Globus pallidus (tissue), 1 donor: ENCODE measurements at places on chromosomes 4 and X.

- no peak for DNase-seq
These were observed 28.8 kb upstream of the SETD7 start for GRCh38 chr4:139584784-139585183.

DNA sequence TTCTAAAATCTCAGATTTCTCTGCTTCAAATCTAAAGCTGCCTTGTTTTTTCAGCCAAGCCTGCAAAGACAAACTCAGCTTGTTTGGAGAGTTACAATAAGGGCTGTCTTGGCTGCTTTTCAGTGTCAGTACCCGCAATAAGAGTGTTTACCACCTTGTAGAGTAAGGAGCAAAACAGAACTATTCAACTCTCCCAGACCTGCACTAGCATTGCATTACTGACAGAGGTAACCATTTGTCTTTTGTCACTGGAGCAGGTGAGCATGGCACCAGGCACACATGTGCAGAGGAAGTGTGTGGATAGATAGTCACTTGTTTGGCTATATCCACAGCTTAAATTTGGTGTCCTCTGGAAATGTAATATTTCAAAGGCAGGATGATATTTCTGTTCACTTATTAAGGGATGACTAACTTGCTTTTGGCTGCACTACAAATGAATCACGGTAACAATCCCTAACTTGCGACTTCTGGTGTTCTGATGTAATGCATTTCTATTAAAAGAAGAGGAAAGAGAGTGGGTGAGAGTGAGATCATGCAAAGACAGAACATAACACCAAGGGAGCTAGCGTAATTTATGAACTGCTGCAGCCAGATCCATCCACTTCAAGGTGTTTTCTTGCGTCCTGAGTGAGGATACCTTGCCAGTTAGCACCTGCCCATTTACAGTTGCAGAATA is 38.6 kb downstream of the PTCHD1 start:
- no peak for DNase-seq

DNA sequence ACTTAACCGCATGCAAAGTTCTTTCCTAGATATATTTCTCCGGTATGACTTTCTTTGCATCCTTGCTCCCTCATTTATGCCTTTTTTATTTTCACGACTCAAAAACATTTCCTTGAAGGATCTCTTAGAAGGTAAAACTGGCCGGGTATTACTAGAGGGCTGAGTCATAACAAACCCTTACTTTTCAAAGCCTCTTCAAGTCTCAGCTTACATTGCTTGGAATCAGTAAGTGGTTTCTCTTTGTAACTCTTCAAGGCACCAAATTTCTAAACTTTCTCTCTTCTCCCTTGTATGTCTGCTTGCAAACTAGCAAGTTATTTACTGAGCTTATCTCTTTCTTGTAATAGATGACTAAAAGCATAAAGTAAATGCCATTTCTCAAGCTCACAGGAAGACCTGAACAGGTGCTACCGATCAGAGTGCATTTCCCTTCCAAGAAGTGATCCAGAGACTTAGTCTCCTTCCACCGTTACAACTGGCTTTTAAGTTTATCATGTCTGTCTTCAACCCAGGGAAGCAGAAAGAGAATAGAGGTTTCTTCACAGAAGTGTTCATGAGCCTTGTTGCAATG is 75.5 kb downstream of the ANXA10 start:
- no peak for DNase-seq

GRCh38 chr4:106160560-106160959 is 155.4 kb downstream of the TBCK start:
- peak; percentile 11 for DNase-seq

DNA sequence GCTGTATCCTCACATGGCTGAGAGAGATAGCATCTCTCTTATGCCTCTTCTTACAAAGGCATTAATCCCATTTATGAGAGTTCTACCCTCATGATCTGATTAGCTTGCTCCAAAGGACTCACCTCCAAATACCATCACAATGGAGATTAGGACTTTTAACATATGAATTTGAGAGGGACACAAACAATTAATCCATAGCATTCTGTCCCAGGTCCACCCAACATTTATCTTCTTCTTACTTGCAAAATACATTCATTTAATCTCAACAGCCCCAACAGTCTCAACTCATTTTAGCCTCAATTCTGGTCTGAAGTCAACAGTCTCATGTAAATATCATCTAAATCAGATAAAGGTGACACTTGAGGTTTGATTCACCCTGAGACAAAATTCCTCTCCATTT is 555.4 kb downstream of the RAB28 start:
- no peak for DNase-seq

DNA sequence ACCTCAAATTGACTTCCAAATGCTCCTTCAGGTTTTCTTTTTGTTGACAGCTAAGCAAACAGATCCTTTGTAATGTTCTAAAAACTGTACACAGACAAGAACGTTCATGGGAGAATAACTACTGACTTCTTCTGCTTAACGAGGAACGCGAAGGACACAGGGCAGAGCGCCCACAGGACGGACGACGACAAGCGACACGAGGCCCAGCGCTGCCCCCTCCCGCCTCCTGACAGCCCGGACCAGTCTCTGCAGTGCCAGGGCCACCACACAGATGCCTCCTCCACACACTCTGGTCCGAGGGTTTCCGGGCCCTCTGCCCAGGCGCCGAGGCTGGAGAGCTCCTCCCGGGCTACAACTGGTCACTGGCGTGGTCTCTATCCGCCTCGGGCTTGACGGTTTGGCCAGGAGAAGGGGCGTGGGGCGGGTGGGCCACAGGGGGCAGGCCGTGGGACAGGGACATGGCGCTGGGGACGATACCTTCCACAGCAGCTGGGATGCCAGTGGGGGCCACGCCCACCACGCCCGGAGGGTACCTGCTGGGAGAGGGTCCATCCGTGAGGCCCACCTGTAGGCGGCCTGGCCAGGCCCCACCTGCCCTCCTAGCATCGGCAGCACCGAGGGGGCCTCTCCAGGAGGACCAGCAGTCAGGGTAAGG is 36.9 kb downstream of the CTBP1 start:
- peak; percentile 63 for DNase-seq

DNA sequence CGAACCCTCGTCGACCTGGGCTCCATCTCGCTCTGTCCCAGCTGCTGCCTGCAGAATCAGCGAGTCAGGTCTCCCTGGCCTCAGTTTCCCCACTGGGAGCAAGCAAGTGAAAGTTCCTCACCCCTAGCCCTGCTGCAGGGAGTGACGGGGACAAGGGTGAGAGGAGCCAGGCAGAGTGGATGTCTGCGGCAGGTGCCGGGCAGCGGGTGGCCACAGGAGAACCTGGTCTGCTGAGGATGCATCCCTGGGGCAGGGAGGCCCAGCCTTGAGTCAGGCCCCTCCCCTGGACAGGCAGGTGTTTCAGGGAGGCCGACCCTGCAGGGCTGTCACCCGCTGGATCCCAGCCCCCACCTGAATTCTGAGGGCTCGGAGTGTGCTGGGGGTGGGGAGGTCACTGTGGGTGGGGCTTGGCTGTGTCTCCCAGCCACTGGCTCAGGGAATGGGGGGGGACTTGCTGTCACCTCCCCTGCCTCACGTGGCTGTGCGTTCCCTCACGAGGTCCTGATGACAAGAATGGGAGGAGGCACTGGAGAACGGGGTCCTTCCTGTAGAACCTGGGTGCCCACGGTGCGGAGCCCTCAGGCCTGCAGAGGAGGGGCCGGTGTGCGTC is 33.2 kb downstream of the LRPAP1 start:
- DNase-seq, result no peak

- no peak for DNase-seq
These were observed 47.8 kb upstream of the DUSP21 start for GRCh38 chrX:44795945-44796450.

DNA sequence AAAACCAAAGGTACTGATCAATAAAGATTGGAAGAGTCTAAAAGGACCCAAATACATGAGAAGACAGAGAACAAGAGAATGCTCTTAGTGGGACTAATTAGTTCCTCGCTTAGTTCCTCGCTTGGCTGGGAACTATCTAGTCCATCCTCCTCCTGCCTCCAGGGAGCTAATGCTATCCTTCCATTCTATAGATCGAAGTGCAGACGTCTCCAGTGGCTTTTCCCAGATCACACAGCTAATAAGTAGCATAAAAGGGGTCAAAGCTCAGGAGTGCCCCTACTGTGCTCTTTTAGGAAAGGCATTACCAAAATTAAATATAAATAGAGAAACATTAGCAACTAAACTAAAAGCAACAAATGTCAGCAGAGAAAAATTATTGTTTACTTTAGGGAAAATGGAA is 42.3 kb upstream of the PPARGC1A start:
- no peak for DNase-seq

DNA sequence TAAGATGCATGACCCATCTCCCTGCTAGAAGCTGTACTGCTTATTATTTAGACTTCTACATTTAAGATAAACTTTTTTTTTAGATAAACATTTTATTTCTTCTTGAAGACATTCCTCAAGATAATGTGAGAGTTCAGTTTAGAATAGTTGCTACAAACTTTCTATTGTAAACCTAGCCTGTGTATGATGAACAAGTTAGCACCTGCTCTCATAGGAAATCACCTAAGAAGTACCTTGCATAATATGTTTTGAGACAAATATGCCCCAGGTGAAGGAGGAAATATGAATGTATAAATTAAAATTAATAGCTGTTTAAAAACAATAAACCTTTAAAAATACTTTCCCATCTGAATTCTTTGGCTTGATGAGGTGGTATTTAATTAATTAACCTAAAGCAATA is 35.6 kb downstream of the RASGEF1B start:
- DNase-seq, result no peak

- no peak for DNase-seq
These were observed 502.7 kb downstream of the PACRGL start for GRCh38 chr4:21202959-21203358.

DNA sequence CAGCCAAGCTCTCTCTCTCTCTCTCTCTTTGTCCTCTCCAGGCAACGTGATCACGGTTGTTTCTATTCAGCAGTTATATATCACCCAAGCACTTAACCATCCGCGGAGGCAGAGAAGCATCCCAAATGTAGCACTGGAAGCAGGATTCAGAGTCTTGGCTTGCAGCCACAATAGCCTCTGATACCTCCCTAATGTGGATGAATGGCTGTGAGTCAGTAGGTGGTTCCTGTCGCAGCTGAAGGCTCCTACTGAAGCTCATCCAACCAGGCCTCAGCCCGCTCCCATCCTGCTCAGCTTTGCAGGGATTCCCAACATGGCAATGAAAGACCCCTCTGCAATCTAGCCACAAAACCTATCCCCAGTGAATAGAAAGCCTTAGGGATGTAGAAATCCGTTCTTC is 5.1 kb downstream of the HS6ST2 start:
- DNase-seq, result no peak

GRCh38 chr4:113289766-113290165 is 240.3 kb downstream of the ANK2 start:
- DNase-seq, result no peak

GRCh38 chr4:156676116-156676851 is 295.3 kb downstream of the PDGFC start:
- no peak for DNase-seq

GRCh38 chrX:148382983-148383382 is 117.4 kb upstream of the AFF2 start:
- no peak for DNase-seq

- DNase-seq, result no peak
These were observed 15.8 kb upstream of the VEGFD start for GRCh38 chrX:15399962-15400391.

GRCh38 chr4:121822796-121823504 is 733 bp downstream of the CCNA2 start:
- DNase-seq, result no peak

DNA sequence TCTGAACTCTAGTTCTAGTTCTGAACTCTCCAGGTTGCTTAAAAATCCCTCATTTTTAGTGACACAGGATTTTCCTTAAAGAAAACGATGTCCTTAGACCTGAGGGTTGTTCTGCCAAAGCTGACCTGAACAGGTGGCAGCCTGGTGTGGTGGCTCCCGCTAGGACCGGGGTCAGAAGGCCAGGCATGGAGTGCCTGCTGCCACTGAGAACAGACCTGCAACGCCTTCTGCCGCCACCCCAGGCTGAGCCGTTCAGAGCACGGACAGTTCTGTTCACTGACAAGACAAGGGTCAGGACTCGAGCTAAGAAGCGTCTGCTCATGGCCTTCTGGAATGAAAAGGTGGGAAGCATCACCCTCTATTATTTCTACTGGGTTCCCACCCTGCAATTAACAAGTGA is 15.8 kb downstream of the DCTD start:
- no peak for DNase-seq
